A549 treated with Hydrocortisone at 1 μM for 4 hours (cell line): ENCODE measurements at places on chromosomes 3 and 15. TPM values are rescaled to one million over a fixed set of nuclear protein-coding genes. Genes with fewer than 3 reads are reported as not detected.

The IRAK2 gene
- total RNA-seq: 12.1 to 17.6 TPM (median 15.7 TPM) in 5 replicates

The MNS1 gene
- 2.2 to 3.6 TPM (median 2.8 TPM) in 5 replicates for total RNA-seq

The DCBLD2 gene
- total RNA-seq: 190 to 301 TPM (median 238 TPM) in 5 replicates

The VGLL3 gene
- total RNA-seq: 5.2 to 12.1 TPM (median 8.7 TPM) in 5 replicates

The KY gene
- total RNA-seq: 0.08 to 0.20 TPM (median 0.13 TPM) in 5 replicates
